ENCODE measurements at places on chromosomes 1 and 21.

DNA sequence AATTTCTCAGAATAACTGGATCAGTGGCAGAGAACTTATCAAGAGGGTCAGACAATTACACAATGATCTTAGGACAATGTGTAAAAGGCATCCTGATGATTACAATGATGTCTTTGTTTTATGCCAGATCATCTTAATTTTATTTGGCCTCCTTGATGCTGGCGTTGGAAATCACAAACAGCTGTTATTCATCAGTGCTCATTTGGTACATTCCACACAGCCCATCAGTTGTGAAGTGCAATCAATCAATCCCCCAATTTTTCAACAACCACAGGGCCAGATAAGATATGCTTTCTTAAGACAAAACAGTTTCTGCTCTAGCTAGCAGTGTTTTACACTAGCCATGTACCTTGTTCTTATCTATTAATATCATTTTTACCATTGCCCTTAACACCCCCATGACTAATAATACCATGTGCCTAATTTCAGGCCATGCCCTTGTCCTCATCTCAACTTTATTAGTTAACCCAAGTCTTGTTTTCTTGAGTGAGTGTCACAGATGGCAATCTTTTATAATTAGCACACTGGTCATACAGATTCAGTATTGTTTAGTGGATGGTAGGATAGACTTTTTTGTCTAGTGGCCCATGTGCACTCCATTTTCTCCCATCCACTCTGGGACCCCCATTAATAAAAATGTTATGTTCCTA lies 40.8 kb upstream of the COL24A1 start:
- DNase-seq, result no peak

DNA sequence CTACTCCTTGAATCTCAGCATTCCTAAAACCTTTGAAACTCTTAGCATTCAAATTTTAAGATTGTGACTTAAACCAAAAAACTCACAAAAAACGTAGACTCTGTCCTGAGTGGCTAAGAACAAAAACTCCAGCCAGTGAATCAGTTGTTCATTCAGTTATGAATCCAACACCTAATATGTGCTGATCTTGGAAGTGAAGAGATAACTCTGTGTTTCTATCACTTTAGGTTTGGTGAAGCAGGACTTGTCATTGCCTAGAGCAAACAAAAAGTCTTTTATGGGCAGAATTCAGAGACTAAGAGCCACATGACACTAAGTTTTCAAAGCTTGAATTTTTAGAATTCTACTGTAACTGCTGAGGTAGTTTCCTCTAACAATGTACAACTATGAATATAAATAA lies 10.4 kb upstream of the GPR137B start:
- DNase-seq, result no peak

DNA sequence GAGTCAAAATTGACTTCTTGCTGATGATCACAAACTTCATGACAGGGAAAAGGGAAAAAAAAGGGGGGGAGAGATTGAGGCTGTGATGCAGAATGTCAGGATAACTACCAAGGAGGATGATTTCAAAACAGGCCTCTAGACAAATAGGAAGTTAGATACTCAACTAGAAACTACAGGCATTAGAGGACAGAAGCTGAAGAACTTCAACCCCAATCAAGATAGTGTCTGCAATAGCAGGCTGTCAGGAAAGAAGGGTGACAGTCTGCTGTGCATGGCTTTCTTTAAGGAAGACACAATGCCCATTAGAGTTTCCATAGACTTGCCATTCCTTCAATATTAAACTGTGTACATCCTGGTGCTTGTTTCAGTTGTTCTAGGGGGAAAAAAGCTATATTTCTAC lies 257.2 kb downstream of the TTLL7 start:
- DNase-seq, result no peak

- DNase-seq, result no peak
Observed at GRCh38 chr1:24996983-24997893, 67.2 kb upstream of the RUNX3 start.

- no peak for DNase-seq
Observed at GRCh38 chr1:243933495-243933894, 83.5 kb upstream of the AKT3 start.

DNA sequence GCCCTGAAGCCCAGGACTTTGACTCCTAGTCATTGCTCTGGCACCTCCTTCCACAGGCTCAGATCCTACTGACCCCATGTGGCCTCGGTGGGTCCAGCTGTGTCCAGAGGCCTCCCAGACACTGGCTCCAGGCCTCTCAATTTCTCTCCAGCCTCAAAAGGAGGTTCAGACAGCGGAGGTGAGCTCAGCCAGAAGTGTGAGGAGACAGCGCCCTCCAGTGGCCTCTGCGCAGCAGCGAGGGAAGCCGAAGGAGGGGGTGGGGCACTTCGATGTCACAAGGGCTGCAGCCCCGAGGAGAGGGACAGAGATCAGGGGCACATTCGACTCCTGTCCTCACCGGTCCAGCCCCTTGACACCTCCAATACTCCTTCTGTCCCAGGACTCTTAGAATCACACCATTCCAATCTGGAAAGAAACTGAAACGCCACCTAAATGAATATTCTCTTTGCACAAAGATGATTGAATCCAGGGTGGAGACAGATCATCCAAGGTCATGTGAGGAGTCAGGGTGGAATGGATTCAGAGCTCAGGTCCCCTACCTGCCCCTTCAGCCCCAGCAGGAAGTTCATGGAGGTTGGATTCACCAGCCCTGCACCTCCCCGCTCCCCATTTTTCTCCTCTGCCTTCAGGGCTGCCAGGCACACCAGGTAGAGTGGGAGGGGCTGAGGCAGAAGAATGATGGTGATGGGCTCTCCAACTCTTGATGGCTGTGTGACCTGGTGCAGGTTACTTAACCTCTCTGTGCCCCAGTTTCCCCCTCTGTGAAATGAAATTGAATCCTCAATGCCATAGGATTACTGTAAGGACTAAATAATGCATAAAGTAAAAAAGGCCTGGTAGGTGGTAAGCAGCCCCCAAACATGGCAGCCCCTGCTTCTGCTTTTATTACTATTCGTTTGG lies 34.8 kb upstream of the ZBTB40 start:
- peak; percentile 61 for DNase-seq

DNA sequence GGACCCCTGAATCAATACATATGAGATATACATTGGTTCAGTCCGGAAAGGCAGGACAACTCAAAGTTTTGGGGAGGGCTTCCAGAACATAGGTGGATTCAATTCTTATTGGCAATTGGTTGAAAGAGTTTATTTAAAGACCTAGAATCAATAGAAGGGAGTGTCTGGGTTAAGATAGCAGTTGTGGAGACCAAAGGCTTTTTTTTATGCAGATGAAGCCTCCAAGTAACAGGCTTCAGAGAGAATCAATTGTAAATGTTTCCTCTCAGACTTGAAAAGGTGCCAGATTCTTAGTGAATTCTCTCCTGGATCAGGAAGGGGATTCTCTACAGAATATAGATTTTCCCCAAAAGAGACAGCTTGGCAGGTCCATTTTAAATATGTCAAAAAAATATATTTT lies 27.0 kb upstream of the CD5L start:
- DNase-seq, result no peak

- no peak for DNase-seq
Observed at GRCh38 chr1:209854196-209854595, 26.4 kb downstream of the UTP25 start.

DNA sequence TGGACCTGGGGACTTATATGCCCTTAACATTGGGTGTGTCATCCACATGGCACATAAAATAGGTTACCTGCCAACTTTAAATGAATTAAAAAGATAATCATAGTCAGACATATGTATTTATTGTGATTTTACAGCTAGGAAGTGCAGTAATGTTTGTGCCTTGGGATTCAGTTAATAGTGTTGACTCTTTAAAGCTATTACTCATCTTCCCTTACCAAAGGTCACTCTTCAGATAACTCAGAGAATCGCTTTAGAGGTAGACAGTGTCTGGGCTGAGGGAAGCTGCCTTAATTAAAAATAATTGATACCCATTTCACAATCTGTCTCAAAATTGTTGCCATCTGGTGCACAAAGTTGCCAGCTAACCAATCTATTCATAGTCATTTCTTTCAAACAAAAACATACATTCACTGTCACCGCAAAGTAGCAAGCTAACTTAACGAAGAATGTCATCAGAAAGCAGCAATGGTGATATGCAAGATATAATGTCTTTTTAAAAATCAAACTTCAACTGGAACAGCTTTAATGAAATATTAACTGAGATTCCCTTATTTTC lies 3.0 kb upstream of the KRTAP15-1 start:
- DNase-seq, result no peak

DNA sequence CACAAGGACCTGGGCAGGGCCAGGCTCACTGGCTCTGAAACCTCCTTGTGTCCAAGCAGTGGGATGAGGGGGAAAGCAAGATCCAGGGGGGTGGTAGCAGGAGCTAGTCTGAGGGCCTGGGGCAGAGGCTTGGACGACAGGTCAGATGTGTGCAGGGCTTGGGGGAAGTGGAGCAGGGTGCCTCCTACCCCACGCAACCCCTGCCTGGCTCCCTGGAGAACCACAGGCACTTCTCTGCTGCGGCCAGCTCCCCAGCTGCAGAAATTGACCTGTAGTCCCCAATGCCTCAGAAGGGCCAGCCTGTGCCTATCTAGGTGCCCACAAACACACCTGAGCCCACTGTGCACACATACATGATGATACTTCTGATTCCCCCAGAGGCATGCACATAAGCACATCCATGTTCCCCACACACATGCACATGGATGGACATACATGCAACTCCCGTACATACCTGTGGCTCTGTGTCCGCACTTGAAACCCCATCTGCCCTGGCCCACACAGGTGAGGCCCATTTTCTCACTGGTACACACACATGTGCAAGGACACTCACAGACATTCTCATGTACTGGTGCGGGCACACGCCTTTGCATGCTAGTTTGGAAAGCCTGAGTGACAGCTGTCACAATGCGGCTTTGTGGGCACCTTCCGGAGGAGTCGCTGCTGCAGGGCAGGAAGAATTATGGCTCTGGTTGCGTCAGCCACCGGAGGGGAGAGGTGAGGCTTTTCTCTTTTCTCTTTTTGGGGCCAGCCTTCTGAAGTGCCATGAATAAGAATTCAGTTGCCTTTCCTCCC lies 247.2 kb upstream of the CSF3R start:
- DNase-seq, result no peak

DNA sequence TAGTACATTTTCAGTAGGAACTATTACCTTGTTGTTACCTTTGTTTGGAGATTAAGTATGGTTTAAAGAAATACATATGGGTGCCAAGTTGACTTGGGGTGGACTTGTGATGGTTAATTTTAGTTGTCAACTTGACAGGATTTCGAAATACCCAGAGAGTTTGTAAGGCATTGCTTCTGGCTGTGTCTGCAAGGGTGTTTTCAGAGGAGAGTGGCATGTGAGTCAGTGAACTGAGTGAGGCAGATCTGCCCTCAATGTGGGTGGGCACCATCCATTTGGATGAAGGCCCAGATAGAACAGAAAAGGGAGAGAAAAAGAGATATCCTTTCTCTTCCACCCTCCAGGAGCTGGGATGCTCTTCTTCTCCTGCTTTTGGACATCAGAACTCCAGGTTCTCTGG lies 315.5 kb downstream of the GPATCH2 start:
- no peak for DNase-seq
